SIG-M5 (cell line): ENCODE measurements at places on chromosomes 6 and 20.

DNA sequence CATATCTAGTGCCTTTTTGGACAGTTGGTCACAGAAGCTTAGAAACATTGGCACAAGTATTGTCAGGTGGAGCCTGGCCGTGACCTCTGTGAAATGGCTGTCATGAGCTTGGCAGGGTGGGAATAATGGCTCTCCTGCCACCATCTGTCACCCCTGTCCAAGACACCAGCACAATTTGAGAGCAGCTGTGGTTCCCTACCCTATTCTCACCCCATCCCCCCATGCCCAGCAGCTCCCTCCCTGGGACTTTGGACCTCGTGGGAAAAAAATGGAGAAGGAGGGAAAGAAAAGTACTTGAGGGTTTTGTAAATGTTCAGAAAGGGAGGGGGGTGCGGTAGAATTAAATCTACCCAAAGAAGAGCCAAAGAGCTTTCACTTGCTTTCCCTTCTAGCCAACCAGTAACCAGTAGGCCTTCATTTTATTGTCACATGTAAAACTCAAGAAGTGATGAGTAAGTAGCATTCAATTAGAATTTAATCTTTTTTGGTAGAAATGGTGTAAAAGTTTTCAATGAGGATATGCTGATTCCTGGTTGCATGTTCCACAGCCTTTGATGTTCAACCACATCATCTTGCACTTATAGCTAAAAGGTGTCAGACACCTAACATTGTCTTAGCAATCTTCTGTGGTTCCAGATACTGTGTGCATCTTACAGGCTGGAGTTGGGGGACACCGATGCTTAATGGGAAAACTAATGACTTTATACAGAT is 263.5 kb upstream of the TAB2 start:
- no peak for DNase-seq

DNA sequence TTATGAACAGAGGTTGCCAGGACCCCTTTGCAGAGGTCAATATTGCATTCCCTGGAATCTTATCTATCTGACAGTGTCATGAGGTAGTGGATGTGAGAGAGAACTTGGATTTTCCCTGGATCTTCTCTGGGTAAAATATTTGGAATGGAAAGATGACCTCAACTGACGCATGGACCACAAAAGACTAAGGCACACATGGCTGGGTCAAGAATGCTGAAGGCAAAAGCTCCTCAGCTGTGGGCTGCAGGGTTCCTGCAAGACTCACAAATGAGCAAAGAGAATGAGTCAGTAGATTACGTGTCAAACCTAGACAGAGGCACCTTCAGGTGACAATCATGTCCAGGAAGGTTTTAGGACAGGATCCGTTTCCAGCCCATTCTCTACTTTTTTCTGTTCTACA is 484.0 kb downstream of the C6orf118 start:
- no peak for DNase-seq

- no peak for DNase-seq
Observed at GRCh38 chr6:75853806-75854205, 104.8 kb downstream of the MYO6 start.

DNA sequence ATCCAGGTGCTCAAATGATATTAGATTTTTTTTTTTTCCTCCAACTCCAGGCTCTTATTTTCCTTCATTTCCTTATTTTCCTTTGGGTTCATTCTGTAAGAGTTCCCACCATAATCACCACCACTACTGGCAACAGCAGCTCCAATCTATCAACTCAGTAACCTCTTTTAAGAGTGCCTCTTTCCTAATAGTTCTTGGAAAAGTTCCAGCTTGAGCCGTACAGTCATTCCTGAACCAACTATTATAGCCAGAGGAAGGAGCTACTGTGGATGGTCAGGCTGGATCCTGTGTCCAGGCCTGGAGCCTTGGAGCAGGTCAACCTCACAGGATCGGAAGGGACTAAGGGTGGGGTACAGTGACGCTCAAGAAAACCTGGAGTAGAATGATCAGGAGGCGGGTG is 4.2 kb upstream of the ANGPT4 start:
- no peak for DNase-seq

DNA sequence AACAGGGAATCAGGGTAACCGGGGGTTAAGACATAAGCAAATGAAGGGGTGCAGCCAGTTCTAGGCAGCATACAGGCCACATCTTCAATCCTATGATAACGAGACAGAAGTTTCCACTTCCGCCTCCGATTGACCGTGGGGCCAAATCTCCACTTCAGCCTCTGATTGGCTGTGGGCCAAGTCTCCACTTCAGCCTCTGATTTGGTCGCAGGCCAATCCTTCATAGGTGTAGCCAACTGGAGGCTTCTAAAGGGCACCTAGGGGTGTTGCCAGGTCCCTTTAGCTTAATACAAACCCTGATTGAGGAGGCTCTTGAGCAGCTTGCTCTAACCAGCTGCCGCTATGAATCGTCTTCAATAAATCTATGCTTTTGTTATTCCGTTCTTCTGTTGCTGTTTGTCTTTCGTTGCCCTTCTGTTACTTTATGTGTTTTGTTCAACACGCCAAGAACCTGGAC is 2.1 kb upstream of the ERGIC3 start:
- no peak for DNase-seq

- DNase-seq = no peak
Observed at GRCh38 chr6:168228676-168229367, 90.8 kb downstream of the DACT2 start.

DNA sequence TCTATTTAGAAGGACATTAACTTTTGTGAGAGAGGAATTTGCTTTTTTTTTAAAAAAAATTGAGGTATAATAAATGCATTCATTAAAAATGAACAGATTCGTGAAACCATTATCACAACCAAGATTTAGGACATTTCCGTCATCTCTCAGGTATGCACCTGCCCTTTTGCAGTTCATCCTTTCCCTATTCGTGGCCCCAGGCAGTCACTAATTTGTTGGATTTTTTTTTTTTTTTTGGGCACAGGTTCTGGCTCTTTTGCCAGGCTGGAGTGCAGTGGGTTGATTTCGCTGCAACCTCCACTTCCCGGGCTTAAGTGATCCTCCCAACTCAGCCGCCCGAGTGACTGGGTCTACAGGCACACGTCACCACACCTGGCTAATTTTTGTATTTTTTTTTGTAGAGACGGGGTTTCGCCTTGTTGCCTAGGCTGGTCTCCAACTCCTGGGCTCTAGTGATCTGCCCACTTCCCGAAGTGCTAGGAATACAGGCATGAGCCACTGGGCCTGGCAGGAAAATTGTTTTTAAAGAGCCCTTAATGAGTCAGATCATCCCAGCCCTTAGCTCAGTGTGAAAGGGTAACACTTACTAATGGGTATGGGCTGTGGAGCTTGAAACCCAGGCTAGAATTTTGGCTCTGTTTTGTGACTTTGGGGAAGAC is 9.2 kb downstream of the PHF3 start:
- no peak for DNase-seq

- no peak for DNase-seq
Observed at GRCh38 chr6:22880686-22881433, 311.5 kb downstream of the HDGFL1 start.

GRCh38 chr6:94751641-94752329 is 825.5 kb upstream of the MANEA start:
- DNase-seq = peak; percentile 28

DNA sequence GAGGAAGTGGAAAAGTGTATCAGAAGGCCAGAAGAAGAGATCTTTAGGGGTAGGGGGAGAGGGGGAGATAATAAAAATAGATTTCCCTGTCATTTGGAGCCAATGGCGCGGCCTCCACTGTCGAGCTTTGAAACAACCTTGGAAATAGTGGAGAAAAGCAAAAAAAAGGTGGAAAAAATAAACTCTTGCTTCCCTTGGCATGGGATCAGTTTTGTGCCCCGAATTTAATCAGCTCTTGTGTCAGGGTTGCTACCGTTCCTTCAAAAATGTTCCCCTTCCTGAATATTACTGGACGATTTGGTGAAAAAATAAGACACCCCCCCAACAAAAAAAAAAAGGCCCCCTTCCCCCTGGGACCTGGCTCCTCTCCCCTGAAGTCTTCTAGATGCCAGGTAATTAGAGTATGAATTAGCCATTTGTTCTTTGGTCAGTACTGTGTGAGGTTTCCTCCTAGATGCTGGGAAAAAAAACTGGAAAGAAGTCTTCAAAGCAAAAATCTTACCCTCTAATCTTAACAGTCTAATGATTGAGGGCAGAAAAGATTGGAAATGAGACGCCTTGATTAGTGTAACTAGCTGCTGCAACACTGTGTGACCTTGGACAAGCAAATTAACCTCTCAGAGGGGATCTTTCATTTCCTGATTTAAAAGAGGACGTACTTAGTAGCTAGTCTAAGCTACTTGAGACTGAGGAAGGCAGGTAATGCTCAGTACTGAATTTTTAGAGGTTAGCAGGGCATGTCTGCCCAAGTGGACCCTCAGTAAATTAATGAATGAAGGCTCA is 872 bp upstream of the RBM39 start:
- peak; percentile 39 for DNase-seq

DNA sequence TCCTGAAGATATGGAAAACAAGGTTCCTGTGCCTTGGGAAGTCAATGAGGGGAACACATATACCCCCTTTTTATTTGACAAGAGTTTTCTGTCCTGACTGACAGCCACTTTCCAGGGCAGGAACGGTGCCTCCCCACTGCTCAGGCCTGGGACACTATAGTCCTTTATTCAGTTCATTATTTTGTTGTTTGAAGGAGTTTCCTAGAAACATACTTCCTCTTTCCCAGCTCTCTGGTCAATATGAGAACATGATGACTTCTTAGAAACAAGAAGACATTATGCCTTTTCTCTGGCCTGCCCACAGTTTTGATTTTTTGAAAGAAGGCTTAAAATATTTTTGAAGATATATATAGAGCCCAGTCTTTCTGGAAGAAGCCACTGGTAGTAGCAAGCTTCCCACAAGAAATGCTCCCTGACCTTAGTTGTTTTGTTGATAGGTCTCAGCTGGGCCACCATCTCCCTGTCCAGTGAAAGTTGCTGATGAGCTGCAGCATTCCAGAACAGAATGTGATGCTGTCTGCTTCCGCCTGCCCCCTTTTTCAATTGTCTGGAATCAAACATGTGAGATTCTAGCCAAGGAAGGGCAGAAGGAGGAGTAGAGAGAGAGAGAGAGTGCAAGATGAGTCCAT is 350.0 kb upstream of the PRND start:
- DNase-seq = no peak

DNA sequence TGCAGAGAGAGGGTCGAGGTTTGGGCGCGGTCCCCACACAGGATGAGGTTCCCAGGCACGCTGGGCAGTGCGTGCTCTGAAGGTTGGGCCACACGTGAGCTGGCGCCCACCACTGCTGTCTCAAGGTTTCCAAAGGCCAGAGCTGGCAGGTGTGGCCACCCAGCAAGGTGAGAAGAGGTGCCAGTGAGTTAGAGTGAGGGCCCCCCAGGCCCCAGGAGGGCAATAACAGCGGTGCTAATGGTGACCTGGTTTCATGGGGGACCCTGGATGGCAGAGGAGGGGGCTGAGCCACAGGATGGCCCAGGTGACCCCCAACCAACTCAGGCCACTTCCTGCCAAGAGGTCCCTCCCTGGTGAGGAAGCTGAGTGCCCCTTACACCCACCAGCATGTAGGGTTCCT is 185.0 kb downstream of the TAF4 start:
- DNase-seq = no peak

GRCh38 chr6:113644861-113645575 is 212.1 kb upstream of the MARCKS start:
- DNase-seq = no peak

DNA sequence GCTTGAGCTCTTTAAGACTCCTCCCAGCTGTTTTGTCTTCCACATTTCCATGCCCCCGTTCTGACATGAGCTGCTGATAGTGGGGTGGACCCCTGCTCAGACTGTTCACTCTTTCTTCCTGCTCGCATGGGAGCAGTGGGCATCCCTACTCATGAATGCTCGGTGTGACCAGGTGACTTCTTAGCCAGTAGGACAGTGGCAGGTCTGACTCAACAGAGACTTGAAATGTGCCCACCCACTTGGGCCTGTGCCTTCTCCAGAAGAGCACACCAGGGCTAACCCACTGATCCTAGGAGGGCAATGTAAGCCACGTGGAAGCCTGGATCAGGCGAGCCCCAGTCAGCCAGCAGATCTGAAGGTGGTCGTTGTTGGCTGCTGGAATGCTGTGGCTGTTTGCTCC is 582.0 kb downstream of the QKI start:
- no peak for DNase-seq

DNA sequence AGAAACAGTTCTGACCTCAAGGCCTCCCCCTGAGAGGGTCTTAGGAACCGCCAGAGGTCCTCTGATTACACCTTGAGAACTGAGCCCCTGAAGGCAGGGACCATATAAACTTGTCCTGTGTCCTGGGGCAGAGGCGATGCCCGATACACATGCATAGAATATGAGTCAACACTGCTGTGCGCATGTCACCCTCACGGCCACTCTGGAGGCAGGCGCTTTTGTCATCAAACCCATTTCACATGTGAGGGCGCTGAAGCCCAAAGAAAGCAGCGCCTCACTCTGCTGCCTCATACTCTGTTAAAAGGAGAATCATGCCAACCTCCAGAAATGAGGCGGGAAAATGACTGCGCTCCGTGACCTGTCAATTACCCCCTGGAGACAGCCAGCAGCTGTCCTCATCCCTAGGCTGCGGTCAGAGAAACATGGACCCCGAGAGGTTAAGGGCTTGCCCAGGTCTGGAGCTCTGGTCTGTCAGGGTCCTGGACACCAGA is 158.3 kb downstream of the GRM4 start:
- DNase-seq = no peak

DNA sequence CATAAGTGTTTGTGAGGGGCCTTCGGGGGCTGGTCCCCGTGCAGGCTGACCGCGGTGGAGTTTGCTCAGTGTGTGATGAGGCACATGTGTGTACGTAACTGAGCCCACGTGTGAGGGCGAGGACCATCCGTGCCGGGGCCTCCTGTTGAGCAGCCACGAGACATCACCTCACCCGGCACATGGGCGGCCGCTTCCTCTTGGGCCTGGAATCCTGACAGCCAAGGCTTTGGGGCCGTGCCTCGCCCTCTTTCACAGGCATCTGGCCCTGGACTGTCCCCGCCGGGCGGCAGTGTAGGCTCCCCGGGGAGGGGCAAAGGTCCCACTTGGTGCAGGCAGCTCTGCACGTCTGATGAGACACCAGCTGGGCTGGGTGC is 202.3 kb downstream of the DLL1 start:
- no peak for DNase-seq

GRCh38 chr6:9428421-9429172 is 986.3 kb downstream of the TFAP2A start:
- no peak for DNase-seq

DNA sequence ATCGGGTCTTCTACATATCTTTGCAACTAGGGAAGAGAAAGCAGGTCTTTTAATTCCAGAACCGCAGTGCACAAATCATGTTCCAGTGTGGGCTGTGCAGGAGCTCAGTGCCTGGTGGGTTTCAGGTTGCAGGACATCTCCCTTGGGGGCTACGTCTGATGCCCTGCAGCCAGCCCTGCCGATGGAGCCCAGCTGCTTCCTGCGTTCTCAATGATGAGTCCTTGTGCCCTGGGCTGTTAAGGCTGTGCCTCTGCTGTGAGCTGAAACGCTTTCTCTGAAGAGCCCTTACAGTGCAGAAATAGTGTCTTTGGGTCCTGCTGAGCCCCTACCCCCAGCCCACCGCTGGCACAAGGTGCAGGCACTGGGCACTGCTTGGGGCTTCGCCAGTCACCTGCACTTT is 192.9 kb downstream of the SYNDIG1 start:
- DNase-seq = no peak
